Body of pancreas (tissue), 4 donors: ENCODE measurements at places on chromosomes 6 and 20.

DNA sequence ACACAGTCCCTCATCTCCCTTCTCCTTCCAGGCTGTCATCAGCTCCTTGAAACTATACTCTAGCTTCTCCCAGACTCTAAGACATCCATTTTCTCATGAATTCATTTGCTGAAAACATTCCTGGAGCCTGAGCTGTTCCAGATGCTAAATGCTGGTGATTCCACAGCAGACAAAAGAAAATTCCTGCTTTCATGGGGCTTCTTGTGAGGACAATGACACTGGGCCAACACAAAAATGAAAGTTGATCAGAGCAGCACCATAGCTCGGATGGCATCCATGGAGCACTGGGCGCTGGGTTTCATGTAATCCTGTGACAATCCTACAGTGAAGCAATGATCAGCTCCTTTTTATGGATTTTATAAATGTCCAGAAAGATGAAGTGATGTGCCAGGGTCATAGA is 47.4 kb upstream of the STX16 start:
- DNase-seq, result no peak

DNA sequence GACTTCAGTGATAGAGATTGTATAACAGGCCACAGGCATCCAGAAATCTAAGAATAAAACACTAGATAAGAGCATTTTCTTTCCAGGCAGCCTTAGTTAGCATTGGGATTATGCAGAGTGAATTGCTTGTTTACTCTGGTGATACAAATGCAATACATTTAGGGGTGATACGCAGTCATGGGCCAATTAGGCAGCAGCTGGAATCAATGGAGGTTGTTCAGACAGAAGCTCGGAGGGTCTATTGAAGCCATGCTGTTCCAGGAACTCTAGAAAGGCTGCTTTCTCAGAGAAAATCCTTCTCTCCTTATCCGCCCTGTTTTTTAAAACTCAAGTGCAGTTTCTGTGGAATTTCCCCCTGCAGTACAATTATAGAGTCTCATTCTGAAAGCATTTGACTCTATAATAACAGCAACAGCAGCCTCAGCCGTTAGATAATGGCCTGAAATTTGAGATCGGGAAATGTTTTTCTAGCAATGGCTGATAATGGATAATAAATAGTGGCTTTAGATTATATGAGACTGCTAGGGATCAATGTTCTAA is 364.3 kb upstream of the HS3ST5 start:
- DNase-seq, result no peak

DNA sequence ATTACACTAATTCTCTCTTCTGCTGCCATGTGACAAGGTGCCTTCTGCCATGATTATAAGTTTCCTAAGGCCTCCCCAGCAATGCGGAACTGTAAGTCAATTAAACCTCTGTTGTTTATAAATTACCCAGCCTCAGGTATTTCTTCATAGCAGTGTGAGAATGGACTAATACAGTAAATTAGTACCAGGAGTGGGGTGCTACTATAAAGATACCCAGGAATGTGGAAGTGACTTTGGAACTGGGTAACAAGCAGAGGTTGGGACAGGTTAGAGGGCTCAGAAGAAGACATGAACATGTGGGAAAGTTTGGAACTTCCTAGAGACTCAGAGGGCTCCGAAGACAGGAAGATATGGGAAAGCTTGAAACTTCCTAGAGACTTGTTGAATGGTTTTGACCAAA is 34.8 kb downstream of the MICA start:
- DNase-seq, result no peak

- DNase-seq, result no peak
These were observed 10.8 kb upstream of the ECT2L start for GRCh38 chr6:138785079-138785478.

GRCh38 chr6:167856999-167857660 is 30.4 kb downstream of the AFDN start:
- no peak for DNase-seq

GRCh38 chr6:150565945-150566344 is 33.7 kb upstream of the PLEKHG1 start:
- DNase-seq, result no peak

DNA sequence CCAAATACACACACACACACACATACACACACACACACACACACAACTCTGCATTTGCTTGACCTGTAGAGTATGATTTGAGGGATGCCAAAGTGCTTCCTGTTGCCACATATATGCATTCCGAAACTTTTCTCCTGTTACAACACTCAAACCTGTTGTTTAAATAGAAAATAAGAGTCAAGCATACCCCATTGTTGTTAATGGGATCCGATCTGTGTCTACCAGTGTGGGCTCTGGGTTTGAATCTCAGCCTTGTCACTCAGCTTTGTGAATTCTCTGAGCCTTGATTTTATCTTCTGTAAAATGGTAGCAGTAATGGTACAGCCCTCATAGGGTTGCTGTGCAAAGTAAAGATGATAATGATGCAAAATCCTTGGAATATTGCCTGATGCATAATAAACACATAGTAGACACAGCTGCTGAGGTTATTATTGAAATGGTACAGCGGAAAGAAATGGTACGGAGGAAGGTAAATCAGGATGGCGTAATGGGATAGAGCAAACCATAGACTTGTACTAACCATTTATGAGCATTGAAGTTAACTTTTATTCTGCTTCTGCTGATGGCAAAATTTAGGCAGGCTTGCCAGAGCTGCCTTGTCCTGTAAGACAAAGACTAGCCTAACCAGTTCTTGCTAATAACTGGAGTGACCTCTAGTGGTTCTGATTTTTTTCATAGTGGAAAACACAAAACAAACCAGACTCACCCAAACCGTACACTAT is 113.5 kb upstream of the PHACTR1 start:
- peak; percentile 40 for DNase-seq

DNA sequence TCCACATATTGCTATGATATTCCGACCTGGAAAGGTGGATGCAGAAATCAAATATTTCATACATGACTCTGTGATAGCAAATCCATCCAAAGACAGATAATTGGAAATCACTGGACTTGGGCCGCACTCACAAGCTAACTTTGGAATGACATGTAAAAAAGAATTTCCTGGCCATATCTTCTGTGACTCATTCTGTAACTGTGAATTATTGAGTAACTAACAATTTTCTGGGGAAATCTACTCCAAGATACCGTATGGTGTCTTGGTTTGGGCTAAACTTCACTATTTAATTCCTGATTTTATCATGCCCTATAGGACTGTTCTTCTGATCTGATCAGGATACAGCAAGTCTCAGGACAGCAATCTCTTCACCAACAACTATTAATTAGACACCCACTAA is 92.7 kb upstream of the LY86 start:
- DNase-seq, result no peak

- DNase-seq, result no peak
These were observed 27.6 kb upstream of the CGA start for GRCh38 chr6:87122477-87122876.

- no peak for DNase-seq
These were observed 141.2 kb downstream of the GRM4 start for GRCh38 chr6:34004706-34005105.

- DNase-seq, result no peak
These were observed 184.8 kb upstream of the FOXQ1 start for GRCh38 chr6:1127129-1127528.

DNA sequence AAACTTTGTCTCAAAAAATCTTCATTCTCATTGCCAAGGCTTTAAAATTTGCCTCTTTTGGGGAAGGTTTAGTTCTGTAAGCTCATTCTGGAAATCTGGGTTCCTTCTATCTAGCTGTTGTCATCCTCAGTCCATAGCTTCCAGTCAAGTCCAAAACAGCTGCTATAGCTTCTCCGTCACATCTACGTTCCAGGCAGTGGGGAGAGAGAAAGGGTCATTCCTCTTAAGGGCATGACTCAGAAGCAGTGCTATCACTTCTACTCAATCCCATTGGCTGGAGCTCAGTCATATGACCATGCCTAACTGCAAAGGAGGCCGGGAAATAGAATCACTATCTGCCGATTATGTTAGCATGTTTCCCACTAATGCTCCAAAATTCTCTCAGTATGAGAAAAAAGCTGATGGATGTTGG is 141.4 kb upstream of the PTPN1 start:
- no peak for DNase-seq

- DNase-seq, result no peak
These were observed 26.6 kb upstream of the NPBWR2 start for GRCh38 chr20:64133951-64134407.

GRCh38 chr6:35014786-35015185 is 125.7 kb downstream of the ANKS1A start:
- DNase-seq, result no peak

- peak; percentile 69 for DNase-seq
These were observed 93.5 kb downstream of the CEBPB start for GRCh38 chr20:50283922-50284810.

- DNase-seq, result no peak
These were observed 92.9 kb upstream of the ENPP5 start for GRCh38 chr6:46263707-46264086.

DNA sequence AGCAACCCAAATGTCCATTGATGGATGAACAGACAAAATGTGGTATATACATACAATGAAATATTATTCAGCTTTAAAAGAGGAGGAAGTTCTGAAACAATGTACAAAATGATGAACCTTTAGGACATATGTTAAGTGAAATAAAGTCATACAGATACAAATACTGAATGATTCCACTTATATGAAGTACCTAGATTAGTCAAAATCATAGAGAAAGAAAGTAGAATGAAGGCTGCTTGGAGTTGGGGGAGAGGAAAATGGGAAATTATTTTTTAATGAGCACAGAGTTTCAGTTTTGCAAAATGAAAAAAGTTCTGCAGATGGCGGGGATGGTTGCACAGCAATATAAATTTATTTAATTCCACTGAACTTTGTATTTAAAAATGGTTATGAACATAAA is 12.4 kb downstream of the COL19A1 start:
- no peak for DNase-seq

DNA sequence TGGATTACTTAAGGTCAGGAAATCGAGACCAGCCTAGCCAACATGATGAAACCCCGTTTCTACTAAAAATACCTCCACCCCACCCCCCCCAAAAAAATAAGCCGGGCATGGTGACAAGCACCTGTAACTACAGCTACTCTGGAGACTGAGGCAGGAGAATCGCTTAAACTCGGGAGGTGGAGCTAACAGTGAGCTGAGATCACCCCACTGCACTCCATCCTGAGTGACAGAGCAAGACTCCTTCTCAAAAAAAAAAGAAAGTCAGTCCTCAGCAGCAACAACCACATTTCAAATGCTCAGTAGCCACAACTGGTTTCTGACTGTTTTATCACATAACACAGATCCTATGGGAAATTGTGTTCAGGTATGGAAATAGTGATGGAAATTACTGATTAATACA is 135.3 kb downstream of the HFE start:
- DNase-seq, result no peak

DNA sequence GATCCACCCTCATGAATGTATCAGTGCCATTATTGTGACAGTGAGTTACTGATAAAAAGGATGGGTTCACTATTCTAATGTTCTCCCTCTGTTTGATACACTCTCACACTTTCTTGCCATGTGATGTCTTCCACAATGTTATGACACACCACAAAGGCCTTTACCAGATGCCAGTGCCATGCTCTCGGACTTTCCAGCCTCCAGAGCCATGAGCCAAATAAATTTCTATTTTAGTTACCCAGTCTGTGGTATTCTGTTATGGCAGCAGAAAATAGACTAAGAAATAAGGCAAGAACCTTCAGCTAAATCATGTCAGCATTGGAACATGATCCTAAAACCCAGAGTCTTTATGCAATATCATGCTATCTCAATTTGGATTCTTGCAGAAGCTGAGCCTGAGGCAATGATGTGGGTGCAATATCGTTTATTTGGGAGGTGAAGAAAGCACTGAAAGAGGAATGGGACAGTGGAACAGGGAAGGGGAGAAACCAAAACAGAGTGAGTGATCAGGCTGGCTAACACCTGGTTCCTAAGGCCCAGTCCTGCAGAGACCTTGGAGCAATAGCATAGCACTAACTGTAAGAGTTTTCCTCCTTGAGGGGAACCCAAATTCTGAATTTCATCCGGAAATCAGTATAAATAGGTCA is 130.4 kb upstream of the LRFN2 start:
- DNase-seq, result no peak

GRCh38 chr6:16723826-16724225 is 37.4 kb downstream of the ATXN1 start:
- DNase-seq, result no peak

DNA sequence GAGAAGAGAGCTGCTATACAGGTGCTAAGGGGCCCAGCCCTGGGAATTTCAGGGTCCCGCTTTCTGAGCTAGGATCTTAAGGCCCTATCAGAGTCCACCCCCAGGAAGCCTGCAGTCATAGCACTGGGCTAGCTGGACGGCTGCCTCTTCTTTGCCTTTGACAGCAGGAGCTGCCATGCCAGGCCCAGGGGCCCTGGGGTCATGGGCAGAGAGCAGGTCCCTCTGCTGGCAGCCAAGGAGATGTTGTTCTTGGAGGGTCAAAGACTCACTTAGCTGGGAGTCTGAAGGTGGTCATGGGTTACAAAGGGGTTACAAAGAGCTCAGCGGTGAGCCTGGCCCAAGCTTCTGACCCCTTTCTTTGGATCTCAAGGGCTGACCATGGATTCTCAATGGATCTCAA is 52.7 kb downstream of the RPP21 start:
- no peak for DNase-seq

DNA sequence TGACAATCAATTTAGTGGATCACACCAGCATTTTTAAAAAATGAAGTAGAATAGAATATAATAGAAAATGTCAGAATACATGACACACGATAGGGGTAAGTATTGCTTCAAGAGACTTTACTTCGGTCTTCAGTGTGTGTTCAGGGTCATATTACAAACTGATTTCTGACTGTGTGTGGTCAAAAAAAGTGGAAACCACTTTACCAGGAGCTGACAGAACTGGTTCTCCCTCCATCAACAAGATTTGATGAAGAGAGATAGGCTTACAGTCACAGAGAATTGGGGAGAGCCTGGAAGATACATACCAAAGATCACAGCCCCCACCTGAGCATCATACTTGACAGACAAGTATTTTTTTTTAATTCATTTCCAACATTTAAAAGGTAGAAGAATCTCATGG is 21.7 kb downstream of the ARMC2 start:
- no peak for DNase-seq

DNA sequence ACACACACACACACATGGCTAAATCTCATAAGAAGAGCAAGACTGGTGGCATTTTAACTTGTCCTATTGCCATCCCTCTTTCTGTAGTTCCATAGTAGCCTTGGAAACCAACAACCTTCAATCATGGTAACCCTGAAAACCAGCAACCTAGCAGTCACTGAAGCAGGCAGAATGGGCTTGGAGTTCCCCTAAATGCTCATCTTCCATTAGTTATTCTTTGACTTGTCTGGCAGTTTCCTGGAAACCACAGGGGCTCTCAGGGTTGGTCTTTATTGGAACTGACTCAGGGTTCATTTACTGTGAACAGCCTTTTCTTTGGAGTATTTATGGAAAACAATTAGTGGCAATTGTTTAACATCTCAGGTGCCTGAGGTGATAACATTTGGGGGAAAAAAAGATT is 19.4 kb upstream of the BRPF3 start:
- no peak for DNase-seq
